Cardiac septum (tissue), 1 donor: ENCODE measurements at places on chromosomes 7 and 10. TPM values are rescaled to one million over a fixed set of nuclear protein-coding genes. Genes with fewer than 3 reads are reported as not detected.

- no peak for DNase-seq
Observed at GRCh38 chr10:17805921-17806577, 3.1 kb upstream of the MRC1 start.

- no peak for DNase-seq
Observed at GRCh38 chr10:48944171-48944570, 4.5 kb upstream of the LRRC18 start.

GRCh38 chr7:112097524-112097923, 108.7 kb downstream of the DOCK4 start:
- DNase-seq: no peak

- DNase-seq: no peak
Observed at GRCh38 chr10:92575961-92576360, 2.1 kb upstream of the IDE start.

TMEM236 gene
- total RNA-seq: 0.54 TPM

ASB10 gene
- total RNA-seq: 17.3 TPM

PODXL gene
- 76.2 TPM for total RNA-seq

MRC1 gene
- total RNA-seq: 6.3 TPM

- DNase-seq: no peak
Observed at GRCh38 chr10:129601737-129602136, 134.7 kb downstream of the MGMT start.

DNA sequence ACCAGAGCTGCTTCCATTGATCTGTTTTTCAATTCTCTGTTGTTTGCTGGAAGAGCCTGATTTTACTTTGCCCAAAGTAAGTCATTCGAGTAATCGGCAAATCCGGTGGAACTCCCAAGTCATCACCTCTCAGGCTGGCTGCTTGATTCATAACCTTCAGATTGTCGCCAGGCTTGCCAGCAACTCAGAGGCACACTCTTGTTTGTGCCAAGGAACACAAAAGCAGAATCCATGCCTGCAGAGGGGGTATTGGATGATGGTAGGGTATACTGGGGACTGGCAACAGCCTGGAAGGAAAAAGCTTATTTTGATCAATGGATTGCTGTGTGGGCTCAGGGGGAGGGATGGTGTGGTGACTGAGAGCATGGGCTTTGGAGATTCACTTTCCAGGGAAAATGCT, 542.4 kb downstream of the SORCS3 start:
- no peak for DNase-seq

CFTR gene
- total RNA-seq: 0.19 TPM

- no peak for DNase-seq
Observed at GRCh38 chr7:70834424-70834823, 297.5 kb upstream of the GALNT17 start.

MYO3A gene
- total RNA-seq: not detected

GRCh38 chr10:13891128-13892000, 304.6 kb downstream of the PRPF18 start:
- no peak for DNase-seq

GRCh38 chr7:134315679-134316538, 821 bp downstream of the SLC35B4 start:
- peak; percentile 75 for DNase-seq

EPHB6 gene
- 2.0 TPM for total RNA-seq

- no peak for DNase-seq
Observed at GRCh38 chr7:43217055-43217454, 104.6 kb downstream of the HECW1 start.

SPDYE9 gene
- not detected for total RNA-seq

GRCh38 chr7:85041605-85042216, 145.1 kb downstream of the SEMA3D start:
- no peak for DNase-seq

DNA sequence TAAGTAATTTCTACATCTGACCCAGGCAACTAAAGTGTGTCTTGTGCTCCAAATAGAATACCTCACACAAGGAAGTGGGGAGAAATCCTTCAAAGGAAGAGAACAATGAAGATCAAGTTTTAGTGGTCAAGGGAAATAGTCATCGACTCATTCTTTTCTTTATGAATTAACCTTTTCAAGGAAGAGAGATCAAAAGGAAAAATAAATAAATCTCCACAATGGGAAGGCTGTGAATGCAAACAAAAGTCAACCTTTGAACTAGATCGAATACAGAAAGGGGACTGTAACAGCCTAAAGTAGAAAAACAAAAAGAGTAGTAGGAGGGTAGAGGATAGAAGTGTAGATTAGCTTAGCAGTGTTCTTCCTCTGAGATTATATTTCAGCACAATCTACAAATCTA, 274.6 kb upstream of the COBL start:
- no peak for DNase-seq

DNA sequence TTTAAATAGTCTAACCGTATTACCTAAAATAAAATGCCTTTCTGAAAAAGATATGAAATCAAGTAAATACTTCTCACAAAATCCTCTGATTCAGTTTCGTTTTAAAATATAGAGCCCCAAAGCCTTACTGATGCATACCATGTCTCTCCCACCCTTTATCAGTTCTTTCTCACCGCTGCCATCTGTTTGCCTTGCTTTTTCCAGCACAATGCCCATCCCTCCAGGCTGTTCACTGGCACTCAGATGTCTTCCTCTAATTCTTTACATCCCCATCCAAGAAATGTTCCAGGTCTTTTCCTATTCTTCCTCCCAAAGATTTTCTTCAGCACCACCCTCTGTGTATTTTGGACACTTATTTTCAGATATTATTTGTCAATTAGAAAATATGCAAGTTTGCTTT, 116.5 kb upstream of the LRRN3 start:
- no peak for DNase-seq

ITIH5 gene
- total RNA-seq: 8.4 TPM

RAMP3 gene
- total RNA-seq: 52.5 TPM
